ENCODE measurements at places on chromosomes 6 and 20. TPM values are rescaled to one million over a fixed set of nuclear protein-coding genes. Genes with fewer than 3 reads are reported as not detected.

DNA sequence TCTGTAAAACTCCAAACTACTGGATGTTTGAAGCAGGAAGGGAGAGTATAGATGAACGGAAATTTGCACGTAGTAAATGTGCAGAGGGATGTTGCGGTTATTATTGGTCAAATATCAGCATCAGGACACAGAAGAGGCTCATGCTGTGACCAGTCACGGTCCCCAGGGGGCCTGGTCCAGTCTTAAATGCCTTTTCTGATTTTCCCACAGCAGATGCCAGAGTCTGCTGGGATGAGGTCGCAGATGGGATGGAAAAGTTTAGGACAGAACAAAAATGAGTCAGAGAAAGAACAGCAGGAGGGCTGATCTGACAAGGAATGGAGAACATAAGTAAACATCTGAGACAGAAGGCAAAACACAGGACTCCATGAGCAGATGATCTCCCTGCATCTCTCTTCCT is 11.7 kb upstream of the SIRPG start:
- DNase-seq, result no peak

DNA sequence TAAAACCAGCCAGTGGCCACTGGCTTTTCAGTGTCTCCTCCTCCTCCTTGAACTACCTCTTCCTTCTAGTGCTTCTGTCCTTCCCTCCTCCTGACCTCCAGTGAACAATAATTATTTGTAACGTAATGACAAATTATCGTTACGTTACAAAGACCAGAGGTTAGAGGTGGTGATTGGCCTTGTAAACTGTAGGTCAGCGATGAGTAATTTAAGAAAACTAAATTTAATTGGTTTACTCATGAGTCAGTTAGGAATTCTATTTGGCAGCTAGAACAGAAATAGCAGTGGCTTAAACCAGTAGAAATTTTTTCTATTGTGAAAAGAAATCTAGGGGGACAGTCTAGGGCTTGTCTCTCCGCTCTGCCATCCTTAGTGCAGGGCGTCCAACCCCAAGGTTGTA is 38.8 kb downstream of the PPARD start:
- no peak for DNase-seq

GRCh38 chr6:15505463-15505918 is 157.3 kb downstream of the DTNBP1 start:
- DNase-seq, result no peak

The DACT2 gene
- 18.2 TPM for polyA plus RNA-seq

The C20orf144 gene
- polyA plus RNA-seq, result 0.32 TPM

The CST3 gene
- 175 TPM for polyA plus RNA-seq

- DNase-seq, result peak; percentile 19
Measured at GRCh38 chr20:38878866-38879265, 47.4 kb upstream of the FAM83D start.

- peak; percentile 74 for DNase-seq
Measured at GRCh38 chr20:9093218-9093957, 24.5 kb downstream of the PLCB4 start.

Measured in renal cortex interstitium (tissue), 15 donors.